Mesothelial cell of epicardium (in vitro differentiated cells): ENCODE measurements at places on chromosomes 4 and X.

GRCh38 chr4:161629694-161630441, 533.9 kb downstream of the FSTL5 start:
- DNase-seq = no peak

GRCh38 chr4:7557456-7557855, 122.7 kb upstream of the PSAPL1 start:
- no peak for DNase-seq

DNA sequence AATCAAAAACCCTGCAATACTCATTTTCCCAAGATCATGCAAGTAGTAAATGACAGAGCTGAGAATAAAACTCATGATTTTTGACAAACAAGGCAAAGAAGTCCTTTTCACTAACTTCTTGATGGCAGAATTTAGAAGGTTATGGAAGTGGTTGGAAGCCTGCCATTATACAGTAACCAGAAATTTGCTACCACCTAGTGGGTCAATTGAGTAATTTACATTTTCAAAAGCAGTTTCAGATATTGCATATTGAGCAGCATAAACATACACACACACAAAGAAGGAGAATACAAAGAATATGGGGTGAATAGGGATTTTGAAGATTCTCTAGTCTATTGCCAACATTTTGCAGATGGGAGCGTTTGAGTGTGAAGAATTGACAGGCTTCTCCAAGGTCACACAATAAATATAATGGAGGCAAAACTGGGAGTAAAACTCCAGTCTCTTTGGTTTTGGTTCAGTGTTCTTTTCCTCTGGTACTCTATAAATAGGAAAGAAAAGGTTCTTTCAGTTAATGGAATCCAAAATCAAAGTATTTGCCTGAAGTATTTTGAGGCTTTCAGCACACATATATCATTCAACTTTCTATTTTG, 70.2 kb downstream of the GC start:
- no peak for DNase-seq

DNA sequence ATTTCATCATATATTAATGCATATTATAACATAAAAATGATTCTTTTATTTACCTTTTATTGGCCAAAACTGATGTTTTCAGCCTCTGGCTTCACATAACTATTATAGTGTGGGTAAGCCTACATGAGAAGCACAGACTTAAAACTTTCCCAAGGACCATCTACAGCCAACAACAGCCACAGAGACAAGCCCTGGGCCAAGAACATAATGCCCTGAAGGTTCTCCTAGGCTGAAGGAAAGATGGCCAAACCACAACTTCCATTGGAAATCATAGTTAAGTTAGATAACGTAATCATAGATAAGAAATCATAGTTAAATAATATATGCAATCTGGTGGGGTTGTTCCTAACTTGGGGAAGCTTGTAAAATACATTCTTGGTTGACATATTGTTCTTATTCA, 280.0 kb upstream of the EMCN start:
- DNase-seq = no peak

- DNase-seq = no peak
Observed at GRCh38 chr4:170110285-170110672, 20.5 kb upstream of the AADAT start.
